ENCODE measurements at places on chromosomes 5 and 9. TPM values are rescaled to one million over a fixed set of nuclear protein-coding genes. Genes with fewer than 3 reads are reported as not detected.

INSL6 gene
- not detected for total RNA-seq

FAM78A gene
- total RNA-seq: 24.1 TPM

ZNF189 gene
- total RNA-seq: 5.7 TPM

PRLR gene
- not detected for total RNA-seq

HMMR gene
- 91.8 TPM for total RNA-seq

ECPAS gene
- total RNA-seq: 58.1 TPM

FBN2 gene
- total RNA-seq: not detected

DNA sequence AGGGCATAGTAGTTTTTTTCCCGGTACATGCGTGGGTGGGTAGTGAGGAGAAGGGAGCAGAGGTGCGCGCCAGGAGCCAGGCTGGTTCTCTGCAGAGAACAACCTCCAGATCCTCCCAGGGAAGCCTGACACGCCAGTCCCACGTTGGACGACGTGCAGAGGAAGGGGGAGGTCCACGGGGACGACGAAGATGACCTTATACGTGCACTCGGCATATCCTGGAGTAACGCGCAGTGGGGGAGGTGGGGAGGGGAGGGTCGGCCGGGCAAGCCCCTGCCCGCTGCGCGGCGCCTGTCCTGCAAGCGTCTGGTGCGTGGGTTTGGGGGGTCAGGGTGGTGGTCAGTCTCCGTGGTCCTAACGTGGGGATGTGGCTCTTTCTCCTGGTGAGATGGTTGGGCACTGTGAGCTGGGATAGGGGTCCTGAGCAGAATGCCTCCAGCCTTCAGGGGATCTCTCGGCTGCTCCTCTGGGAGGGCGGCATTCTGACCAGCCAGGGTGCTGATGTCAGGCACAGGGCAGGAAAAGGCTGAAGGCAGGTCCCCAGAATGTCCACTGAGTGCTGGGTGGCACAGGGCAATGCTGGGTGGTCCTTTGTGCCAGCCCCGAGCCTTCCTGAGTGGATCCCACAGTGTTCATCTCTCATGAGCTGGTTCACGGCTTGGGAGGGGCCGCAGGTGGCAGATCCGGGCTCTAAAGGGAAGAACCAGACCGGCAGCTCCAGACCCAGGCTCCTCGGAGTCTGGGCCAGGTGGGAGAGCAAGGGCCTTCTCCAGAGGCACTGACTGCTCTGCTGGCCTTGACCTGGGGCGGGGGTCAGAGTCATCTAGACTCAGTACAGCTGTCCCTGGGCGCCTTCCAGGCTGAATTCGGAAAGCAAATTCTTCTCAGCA lies 10.5 kb upstream of the SCGB3A1 start:
- peak; percentile 3 for DNase-seq

GRCh38 chr5:124649491-124650146 lies 96.8 kb downstream of the ZNF608 start:
- DNase-seq: peak; percentile 74

DNA sequence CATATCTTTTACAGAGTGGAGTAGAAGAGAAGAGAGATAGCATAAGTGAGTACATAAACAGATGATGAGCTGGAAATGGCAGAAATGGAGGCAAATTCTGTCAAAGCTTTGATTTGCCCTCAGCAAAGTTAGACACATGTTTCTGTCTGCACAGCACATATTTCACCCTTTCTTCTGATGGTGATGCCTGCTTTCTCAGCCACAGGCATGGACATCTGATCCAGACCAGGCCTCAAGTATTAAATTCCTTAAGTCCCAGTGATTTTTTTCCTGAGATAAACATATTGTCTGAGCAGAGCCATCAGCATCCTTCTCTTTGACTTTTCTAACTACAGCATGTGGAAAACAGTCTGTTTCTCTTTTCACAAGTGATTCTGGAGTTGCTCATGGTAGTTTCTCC lies 409.8 kb downstream of the MAN2A1 start:
- no peak for DNase-seq

- DNase-seq: no peak
Measured at GRCh38 chr5:135076801-135077200, 42.8 kb upstream of the PITX1 start.

DNA sequence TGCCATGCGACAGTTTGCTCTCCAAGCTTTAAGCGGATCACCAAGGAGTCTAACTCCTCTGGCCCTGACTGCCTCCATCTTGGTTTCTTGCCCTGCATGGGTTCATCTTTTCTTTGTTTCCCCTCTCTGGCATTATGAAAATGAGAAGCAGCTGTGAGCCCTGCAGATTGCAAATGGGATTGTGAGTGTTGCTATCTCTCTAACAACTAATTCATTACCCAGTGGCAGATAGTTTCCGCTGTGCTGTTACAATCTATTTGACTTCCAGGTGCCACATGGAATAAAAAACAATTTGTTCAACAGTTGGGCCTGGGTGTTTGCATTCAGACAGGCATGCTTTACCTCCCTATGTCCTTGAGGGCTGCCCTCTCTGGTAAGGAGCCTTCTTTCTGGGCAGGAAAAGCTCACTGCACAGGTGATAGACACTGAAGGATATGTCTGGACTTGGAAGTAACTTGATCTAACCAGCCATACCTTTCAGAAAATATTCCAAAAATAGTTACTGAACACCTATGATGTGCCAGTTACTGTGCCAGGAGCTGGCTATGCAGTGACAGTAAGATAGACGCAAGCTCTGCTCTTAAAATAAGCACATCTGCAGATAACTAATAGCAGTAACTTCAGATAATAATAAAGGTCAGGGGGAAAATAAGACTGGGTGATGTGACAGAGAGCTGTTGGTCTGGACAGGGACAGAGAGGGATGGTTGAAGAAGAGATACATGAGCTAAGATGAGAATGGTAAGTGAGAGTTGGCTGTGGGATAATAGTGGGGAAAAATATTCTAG lies 40.1 kb downstream of the GRIA1 start:
- no peak for DNase-seq

DNA sequence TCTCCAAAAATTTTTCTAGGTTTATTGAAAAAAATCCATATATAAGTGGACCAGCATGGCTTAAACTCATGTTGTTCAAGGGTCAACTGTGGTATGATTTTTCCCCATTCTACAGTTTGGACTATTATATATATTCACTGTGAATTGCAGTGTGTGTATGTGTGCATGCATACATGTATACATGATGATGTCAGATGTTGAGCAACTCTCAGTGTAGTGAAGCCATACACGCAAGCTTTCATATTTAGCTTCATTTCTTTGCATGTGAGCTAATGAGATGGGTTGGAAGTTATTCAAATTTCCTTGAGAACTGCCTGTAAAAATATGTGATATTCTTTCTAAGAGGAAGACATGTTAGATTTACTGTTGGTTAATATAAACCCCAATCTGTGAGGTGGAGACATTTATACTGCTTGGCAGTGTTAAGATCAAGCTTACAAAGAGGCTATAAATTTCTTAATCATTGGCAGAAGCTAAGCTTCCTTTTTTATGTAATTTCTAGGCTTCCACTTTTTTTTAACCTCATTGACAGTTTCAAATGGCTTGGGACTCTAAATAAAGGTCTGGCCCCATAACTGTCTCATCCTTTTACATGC lies 134.8 kb downstream of the GABRG2 start:
- no peak for DNase-seq

DNA sequence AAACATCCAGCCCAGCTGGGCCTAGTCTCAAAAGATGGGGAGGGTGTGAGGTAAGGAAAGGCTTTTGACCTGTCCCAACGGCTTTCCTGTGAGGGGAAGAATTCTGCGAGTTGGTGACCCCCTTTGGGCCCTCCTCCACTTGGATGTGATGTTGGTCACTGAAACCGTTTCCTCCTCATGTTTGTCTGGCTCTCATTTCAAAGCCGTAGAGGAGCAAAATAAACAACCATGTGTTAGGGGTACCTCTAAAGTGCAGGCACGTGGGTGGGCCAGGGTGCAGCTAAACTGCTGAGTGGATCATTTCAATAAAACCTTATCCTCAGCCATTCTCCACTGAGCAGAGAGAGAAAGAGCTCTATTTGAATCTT lies 84.3 kb upstream of the MELK start:
- DNase-seq: peak; percentile 19

- no peak for DNase-seq
Measured at GRCh38 chr5:26872337-26872736, 166.0 kb downstream of the CDH9 start.

DNA sequence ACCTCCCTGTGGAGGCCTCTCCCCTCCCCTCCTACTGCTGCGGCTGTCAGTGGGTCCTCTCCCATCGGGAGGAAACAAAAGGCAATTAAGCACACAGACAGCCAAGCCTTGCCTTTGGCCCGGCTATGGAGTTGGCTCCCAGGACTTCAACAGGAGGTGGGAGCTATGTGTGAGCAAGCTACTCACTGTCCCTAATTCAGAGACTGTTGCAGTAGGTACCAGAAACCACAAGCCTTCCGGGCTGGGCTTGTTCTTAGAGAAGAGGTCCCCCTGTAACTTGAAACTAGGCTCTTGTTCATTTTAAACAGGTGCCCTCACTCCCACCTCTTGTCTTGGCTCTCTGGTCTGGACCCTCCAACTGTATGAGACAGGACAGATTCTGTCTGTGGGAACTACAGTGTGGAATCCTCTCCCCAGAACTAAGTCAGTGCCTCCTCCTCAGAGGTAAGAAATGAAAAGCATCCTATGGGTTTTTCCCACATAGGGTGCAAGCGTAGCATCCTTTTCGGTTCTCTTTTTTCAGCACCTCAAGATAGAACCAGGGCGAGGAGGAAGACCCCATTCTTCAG lies 561.1 kb downstream of the EBF1 start:
- DNase-seq: no peak

DNA sequence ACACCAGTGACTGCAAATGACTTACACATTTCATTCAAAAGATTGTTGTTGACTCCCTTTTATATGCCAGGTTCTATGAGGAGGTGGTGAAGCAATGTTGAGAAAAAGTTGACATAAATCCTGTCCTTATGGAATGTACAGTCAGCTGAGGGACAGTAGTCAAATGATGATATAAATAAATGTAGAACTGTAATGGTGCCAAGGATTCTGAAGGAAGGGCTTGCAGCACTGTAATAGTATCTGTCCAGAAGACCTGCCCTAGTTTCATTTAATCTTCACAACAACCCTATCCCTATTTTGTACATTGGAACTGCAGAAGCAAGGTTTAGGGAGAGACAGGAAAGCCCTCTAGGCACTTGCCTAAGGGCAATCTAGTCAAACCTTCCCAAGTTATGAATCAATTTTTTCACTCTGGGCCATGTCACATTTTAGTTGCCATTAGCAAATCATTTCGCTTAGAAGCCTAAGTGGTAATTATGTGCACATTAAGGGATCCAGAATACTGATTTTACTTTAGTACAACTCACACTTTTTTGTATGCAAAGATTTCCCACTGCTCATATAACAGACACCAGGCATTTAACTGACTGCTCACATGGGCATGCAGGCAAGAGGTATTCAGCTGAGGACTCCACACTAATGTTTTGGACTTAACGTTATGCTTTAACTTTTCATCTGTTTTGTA lies 34.5 kb upstream of the LIFR start:
- DNase-seq: no peak

GRCh38 chr9:20404192-20404813 lies 218.0 kb downstream of the MLLT3 start:
- DNase-seq: no peak

- no peak for DNase-seq
Measured at GRCh38 chr5:171050916-171051315, 189.1 kb downstream of the RANBP17 start.

GRCh38 chr9:84667571-84668195 lies 1.8 kb upstream of the NTRK2 start:
- no peak for DNase-seq

DNA sequence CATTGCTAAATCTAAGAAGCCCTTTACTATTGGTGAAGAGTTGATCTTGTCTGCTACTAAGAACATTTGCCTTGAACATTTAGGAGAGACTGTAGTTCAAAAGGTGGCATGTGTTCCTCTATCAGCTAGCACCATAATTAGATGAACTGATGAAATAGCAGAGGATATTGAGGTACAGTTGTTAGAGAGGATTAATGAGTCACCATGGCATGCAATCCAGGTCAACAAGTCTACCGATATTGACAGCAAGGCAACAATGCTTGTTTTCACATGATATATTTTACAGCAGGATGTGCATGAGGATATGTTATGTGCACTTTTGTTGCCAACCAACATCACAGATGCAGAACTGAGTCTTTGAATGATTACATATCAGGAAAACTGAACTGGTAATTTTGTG lies 134.3 kb upstream of the CDH9 start:
- DNase-seq: no peak

DNA sequence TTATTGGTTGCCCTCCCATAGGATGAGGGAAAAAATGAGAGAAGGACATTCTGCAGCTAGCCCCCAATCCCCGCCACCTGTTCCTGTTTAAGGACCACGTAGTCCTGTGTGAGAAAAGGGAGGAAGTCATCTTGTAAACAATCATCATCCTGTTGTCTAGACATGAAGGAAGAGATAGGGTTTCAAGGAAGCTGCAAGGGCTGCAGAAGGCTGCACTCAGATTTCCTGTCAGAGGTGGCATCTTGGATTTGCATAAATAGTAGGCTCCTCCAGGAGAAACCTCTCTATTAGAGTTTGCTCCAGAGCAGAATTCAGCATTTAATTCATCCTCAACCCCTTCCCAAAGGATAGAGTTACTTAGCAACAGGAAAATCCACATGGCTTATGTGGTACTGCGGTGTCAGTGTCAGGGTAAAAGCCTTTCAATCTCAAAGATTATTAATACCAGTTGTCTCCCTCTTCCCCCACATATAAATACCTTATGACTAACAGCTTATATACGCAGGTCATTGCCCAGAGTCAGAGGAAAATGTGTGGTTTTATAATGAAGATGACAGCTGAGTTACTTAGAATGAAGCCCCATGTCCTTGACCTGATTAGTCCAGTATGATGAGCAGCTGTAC lies 4.6 kb upstream of the DNAJC18 start:
- no peak for DNase-seq

DNA sequence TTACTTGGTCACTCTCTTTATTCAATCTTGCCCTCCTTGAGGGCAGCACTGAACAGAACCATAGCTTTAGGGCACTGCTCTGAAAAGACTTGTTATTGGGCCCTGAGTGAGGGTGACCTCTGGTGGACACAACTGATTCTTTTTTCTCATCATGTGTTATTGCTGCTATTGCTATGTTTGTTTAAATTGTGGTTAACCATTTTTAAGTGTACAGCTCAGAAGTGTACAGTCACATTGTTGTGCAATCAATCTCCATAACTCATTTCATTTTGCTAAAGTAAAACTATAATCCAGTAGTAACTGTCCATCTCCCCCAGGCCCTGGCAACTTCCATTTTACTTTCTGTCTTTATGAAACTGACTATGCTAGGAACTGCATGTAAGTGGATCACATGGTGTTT lies 351.1 kb upstream of the RIOK2 start:
- peak; percentile 18 for DNase-seq

DNA sequence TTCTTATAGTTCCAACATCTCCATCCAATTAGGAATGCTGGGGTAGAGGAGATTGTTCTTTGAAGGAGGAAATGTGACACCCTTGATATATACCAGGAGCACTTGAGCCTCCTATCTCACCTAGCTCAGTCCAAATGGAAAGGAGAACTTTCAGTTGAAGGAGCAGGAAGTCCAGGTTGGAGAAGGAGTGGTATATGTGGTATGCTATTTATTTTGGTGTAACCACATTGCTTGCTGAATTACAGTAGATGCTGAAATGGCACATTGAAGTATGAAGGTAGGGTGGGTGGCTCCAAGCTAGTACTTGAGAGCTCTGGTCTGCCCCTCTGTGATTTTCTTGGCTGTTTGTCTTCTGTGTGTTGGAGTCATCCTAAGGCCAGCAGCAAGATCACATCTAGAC lies 6.1 kb downstream of the CSNK1G3 start:
- no peak for DNase-seq

- peak; percentile 49 for DNase-seq
Measured at GRCh38 chr5:113487781-113488644, at the start of gene MCC. Gene MCC, minus strand, starts transcription at chr5:113488453.

GRCh38 chr5:207599-207998 lies 10.4 kb downstream of the CCDC127 start:
- no peak for DNase-seq

GRCh38 chr5:180557217-180557809 lies 34.0 kb downstream of the SCGB3A1 start:
- DNase-seq: no peak
